ENCODE measurements at places on chromosomes 12 and 14.
A peak's percentile ranks its signal among the peaks of the same experiment; 100 is the strongest.

GRCh38 chr12:126347421-126347820, 1282.2 kb downstream of the AACS start:
- no peak for DNase-seq

- DNase-seq: no peak
Observed at GRCh38 chr12:1469070-1469469, 125.3 kb downstream of the FBXL14 start.

GRCh38 chr12:52319097-52319496, 2.1 kb downstream of the KRT83 start:
- DNase-seq: no peak

GRCh38 chr12:102631274-102631673, 150.9 kb upstream of the IGF1 start:
- DNase-seq: no peak

- no peak for DNase-seq
Observed at GRCh38 chr14:86357119-86357518, 827.2 kb downstream of the FLRT2 start.

DNA sequence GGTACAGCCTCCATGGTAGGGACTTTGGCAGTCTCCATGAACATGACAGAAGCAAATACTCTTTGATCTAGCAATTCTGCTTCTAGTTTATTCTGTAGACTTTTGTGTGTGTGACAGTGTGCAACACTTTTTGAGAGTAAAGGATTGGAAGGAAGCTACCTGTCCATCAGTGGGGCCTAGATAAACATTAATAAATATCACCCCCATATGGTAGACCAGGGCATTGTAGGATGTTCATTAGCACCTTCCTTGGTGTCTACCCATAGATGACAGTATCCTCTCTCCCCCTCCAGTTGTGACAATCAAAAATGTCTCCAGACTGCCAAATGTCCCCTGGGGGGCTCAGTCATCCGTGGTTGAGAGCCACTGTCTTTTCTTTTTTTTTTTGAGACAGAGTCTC, 10.8 kb downstream of the SNRNP35 start:
- DNase-seq: no peak

GRCh38 chr12:117522559-117522958, 161.1 kb upstream of the NOS1 start:
- DNase-seq: no peak

DNA sequence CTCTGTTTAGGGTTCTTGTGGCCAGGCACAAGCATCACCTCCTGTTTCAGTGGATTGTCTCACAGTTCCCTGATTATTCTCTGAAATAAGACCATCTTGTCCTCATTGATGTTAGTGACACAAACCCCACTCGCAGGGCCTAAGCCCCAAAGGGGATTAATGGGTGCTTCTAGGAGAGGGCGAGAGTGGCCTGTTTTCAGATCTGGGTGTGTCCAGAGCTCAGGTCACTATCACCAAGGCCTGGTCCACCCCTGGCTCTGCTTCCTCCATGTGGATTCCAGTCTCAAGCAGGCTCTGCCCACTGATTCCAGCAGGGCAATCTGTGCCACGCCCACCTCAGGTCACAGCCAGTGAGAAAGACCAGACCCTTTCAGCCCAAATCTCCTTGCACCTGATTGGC, 361.9 kb downstream of the ADGRD1 start:
- no peak for DNase-seq

- peak; percentile 24 for DNase-seq
Observed at GRCh38 chr14:63438065-63438757, 105.0 kb downstream of the PPP2R5E start.

- no peak for DNase-seq
Observed at GRCh38 chr14:101992708-101993107, 28.3 kb downstream of the DYNC1H1 start.

- no peak for DNase-seq
Observed at GRCh38 chr12:58161773-58162172, 220.4 kb downstream of the ATP23 start.

DNA sequence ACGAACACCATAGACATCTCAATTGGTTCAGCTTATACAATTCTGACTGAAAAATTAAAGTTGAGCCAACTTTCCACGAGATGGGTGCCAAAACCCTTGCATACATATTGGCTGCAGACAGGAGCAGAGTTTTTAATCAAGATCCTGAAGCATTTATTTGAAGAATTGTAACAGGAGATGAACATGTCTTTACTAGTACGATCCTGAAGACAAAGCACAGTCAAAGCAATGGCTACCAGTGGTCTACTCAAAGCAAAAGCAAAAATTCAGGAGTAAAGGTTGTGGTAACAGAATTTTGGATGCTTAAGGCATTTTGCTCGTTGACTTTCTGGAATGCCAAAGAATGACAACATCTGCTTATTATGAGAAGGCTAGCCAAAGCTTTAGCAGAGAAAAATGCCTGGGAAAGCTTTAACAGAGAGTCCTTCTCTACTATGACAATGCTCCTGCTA, 20.7 kb downstream of the ZDHHC17 start:
- DNase-seq: no peak

DNA sequence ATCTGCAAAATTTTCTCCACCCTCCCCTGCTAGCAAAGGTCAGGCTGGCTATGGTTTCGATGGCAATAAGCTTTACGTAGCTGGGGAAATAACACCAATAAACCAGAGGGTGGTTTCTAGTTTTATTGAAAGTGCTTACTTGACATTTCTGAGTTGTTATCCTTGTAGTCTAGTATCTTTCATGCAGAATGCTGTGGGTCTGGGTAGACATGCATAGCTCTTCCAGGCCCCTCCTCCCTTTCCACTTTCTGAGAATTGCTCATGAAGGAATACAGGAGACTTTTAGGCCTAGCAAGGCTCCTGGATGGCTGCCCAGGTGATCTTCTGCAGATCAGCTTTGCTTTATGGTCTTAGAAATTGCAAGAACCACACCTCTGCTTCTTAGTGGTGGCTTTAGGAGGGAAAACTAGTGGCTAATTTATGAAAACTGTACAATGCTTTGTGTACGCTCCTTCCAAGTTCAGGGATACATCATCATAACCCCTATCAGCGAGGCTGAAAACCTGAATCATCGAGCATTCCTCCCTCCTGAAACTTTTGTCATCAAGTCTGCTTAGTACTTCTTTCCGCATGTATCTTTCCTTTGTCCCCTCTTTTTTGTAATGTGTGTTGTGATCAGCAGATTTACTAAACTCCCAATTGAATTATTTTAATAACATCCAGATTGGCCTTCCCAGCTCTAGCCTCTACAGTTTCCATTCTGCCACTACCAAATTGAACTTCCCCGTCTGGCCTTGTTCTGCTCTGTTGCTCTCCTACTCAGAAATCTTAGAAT, 473.0 kb downstream of the RAD51B start:
- DNase-seq: no peak

- DNase-seq: no peak
Observed at GRCh38 chr12:52210186-52210924, 18.5 kb upstream of the KRT80 start.

GRCh38 chr12:98446060-98446459, 69.3 kb upstream of the TMPO start:
- no peak for DNase-seq

GRCh38 chr12:6948873-6949594, 2.1 kb upstream of the PTPN6 start:
- DNase-seq: no peak

DNA sequence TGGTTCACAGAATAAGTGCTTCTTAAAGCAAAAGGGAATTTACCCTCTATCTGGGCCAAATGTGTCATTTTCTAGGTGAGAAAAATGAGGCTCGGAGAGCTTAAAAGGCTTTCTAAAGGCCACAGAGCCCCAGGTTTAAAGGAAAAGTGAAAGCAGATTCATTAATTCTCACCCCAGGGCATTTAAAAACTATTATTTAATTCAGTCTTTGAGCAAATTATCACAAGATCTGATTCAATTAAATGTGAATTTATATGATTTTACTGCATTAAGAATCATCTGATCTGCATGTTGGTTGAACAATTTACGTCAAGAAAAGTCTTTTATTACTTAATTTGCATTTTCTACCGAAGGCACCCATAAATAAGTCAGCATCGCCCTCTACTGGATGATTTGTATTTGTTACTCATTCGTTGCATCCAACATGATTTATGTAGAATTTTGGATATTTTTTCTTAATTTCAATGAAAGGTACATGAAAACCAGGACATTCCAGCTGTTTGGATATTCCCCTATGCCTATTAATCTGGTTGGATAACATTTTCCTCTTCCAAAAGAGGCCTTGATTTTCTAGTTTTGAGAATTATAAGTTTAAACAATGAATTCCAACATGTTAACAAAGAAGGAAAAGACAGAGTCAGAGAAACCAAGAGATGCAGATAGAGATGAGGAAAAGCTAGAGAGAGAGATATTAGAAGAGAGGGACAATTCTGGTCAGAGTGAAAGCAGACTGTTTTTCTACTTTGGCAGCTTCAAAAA, 19.1 kb upstream of the DHRS7 start:
- DNase-seq: no peak

GRCh38 chr12:72024613-72025012, 86.0 kb downstream of the TPH2 start:
- no peak for DNase-seq

GRCh38 chr12:28186500-28186899, 3.8 kb upstream of the CCDC91 start:
- DNase-seq: no peak

DNA sequence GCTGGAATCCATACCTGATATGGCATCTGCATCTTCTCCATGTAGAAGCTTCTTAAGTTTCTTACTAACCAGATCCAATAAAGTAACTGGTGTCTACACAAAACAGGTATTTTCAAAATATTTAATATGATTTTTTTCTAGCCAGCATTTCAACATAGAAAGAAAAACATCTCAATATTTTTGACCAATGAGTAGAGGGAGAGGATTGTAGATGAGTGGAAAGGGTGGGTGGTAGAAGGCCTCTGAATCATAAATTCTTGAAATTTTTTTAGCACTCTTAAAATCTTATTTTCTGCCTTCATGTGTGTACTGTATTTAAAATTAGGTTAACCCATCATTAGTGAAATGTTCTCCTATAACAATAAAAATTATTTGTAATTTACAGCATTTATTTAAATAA, 18.0 kb downstream of the DEPDC4 start:
- no peak for DNase-seq

- no peak for DNase-seq
Observed at GRCh38 chr12:53948650-53949593, 5.8 kb upstream of the HOXC12 start.

DNA sequence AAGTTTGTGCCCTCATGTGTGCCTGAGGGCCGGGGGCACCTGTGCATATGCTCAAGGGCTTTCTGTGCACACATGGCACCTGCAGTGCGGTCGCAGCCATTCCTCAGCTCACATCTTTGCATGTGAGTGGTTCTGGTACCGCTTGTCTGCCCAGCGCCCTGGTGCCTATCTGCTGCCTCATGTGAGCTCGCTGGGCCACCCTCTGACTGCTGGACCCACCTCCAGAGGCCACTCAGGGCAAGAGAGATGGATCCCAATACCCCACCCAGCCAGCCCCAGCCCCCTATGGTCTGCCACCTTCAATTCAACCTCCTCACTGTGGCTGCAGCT, 5.4 kb upstream of the AMN start:
- no peak for DNase-seq

DNA sequence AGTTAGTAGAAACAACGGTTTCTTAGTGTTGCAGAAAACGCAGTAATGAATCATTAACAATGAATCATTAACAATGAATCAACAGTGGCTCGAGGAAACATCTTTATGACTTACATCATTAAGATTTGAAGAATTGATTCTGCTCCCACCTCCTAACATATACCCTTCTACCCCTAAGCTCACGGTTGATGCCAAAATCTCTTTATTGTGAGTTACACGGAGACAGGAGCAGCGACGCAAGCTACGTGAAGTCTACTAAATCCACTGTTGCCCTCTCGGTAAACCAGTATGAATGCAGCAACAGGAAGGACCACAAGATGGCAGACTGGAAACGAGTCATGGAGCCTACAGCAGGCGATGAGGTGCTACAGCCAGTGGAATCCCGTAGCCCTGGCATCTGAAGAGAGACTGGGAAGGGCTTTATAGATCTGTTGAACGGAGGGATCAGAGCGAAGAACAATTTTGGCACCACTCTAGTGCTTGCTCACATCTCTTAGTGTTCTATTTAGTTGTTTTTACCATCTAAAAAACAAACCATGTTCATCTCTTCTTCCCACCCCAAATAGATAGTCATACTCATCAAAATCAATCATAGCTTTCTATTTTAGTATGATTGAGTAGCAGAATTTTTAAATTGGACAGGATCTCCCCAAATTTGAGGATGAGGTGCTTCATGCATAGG, 332.7 kb downstream of the DUSP6 start:
- DNase-seq: peak; percentile 69

DNA sequence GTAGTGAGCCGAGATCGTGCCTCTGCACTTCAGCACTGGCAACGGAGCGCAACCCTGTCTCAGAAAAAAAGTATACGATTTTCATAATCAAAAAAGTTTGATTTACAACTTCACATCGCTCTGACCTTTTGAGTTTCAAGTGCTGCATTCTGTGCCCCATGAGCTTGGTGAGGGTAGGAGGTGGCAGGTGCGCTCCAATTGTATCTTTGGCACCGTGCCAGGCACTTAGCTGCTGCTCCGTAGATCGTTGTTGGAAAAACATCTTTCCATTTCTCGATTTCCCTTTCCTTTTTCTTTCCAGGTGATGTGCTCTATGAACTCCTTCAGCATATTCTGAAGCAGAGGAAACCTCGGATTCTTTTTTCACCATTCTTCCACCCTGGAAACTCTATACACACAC, 203.7 kb downstream of the ETV6 start:
- DNase-seq: no peak

- no peak for DNase-seq
Observed at GRCh38 chr12:67788118-67788517, 139.6 kb downstream of the DYRK2 start.

All from activated naive CD4-positive, alpha-beta T cell treated with Interleukin-2 at 50 U/mL for 16 hours (primary cell).